ELF-1 (cell line): ENCODE measurements at places on chromosomes 5 and 9.

- no peak for DNase-seq
Observed at GRCh38 chr5:137415231-137415681, 83.9 kb downstream of the SPOCK1 start.

GRCh38 chr9:89179895-89180734, 1.5 kb upstream of the SHC3 start:
- peak; percentile 91 for DNase-seq

GRCh38 chr9:114518599-114519022, 13.3 kb upstream of the WHRN start:
- no peak for DNase-seq

DNA sequence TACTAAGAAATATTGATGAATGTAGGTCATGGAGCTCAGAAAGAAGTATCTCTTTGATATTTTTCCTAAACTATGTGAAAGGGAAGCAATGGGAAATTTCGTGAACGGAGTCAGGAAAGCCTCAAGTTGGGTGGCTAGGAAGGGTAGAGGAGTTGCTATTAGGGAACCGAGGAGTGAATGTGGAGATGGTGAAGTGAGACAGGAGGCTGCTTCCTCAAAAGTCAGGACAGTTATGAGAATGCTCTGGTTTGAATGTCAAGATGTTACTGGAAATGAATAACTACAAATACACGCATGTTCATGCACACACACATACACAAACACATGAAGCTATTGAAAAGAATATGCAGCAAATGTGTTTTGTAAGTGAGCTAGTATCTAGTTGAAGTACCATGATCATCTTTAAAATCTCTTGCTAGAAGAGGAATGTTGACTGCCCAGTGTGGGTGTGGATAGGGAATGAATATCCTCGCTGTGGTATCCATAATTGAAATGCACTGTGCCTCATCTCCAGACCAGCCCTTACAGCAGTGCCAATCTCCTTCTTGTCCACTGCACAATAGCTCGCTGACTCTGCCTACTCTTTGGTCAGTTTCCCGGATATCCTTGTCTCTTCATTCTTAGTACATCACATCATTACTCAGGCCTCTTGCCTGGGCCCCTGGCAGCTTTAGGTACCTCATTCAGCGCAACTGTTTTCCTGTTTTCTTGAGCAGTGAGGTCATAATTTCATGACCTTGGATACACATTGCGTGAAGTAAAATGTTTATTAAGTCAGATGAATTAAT, 21.9 kb upstream of the PDCD1LG2 start:
- DNase-seq, result no peak

- DNase-seq, result no peak
Observed at GRCh38 chr9:82682431-82682830, 380.5 kb downstream of the RASEF start.

DNA sequence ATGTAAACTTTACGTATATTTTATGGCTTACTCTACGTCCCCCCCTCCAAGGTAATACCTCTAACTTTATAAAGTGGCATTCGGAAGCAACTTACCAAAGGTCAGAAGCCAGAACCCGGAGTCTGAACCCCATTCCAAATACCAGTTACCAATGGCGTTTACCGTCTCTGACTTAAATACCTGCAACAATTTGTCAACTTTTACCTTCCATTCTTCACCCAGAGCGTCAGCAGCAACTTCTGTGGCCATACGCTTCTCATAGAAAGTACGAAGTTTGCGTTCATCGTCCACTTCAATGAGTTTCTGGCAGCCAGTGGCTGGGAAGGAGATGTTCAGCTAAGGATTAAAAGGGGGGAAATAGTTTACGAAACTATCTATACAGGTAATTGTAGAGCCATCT, 753 bp downstream of the RPS6 start:
- no peak for DNase-seq
